ENCODE measurements at places on chromosomes 13 and 19.
A peak's percentile ranks its signal among the peaks of the same experiment; 100 is the strongest.

DNA sequence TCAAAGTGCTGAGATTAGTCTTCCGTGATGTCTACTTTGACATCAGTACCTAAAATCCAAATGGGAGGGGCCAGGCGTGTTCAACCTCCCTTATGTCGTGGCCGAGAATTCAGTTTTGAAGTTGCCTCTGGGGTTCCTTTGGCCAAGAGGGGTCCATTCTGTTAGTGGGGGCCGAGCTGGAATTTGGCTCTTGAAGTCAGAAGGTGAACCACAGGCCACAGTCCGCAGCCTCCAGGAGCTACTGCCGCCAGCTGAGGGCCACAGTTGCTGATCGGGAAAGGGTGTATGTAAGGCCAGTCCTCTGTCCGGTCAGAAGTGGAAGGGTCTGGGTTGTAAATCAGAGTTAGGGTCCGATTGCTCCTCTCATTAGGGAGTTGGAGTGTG, 31.0 kb downstream of the ATP11A start:
- DNase-seq, result no peak

DNA sequence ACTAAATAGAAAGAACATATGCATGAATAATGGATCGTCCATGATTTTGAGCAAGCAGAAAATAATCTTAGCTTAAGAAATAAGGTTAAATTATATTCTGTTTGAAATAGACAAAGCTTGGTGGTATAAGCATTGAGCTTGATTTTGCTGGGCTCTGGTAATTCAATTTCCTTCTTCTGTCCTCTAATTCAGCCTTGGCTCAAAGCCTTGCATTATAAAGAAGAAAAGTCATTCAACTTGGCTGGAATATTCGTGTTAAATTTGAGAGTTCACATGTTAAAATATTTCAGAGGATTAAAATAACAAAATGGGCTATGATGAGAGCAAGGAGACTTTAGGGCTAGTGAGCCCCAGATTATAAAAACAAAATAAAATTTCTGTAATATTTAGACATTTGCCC, 415.4 kb upstream of the PCDH20 start:
- DNase-seq, result no peak

DNA sequence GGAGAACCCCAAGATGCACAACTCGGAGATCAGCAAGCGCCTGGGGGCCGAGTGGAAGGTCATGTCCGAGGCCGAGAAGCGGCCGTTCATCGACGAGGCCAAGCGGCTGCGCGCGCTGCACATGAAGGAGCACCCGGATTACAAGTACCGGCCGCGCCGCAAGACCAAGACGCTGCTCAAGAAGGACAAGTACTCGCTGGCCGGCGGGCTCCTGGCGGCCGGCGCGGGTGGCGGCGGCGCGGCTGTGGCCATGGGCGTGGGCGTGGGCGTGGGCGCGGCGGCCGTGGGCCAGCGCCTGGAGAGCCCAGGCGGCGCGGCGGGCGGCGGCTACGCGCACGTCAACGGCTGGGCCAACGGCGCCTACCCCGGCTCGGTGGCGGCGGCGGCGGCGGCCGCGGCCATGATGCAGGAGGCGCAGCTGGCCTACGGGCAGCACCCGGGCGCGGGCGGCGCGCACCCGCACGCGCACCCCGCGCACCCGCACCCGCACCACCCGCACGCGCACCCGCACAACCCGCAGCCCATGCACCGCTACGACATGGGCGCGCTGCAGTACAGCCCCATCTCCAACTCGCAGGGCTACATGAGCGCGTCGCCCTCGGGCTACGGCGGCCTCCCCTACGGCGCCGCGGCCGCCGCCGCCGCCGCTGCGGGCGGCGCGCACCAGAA, 1.1 kb downstream of the SOX1 start:
- no peak for DNase-seq

- DNase-seq, result no peak
Observed at GRCh38 chr19:13043285-13043684, 48.0 kb downstream of the NFIX start.

GRCh38 chr13:94556621-94557020, 39.3 kb downstream of the TGDS start:
- no peak for DNase-seq

- DNase-seq, result no peak
Observed at GRCh38 chr13:91247768-91248167, 99.7 kb upstream of the MIR17HG start.

- DNase-seq, result no peak
Observed at GRCh38 chr19:44600466-44600865, 12.9 kb upstream of the IGSF23 start.

- no peak for DNase-seq
Observed at GRCh38 chr13:106772006-106772601, 204.2 kb upstream of the ARGLU1 start.

DNA sequence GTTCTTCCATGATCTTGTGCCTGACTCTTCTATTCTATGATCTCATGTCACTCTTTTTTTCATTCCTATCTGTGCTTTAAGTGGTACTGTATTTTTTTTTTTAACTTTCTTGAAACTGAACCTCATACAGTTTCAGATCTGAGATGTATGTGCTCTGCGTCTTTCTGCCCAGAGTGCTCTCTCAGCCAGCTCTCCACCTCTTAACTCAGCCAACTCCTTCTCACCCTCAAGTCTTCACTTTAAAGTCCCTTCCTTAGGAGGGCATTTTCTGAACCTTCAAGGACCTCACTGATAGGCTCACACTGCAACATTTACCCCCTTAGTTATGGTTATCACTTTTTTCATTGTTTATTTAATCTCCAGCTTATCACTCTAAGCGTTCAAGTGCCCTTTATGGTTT, 158.7 kb downstream of the IRS2 start:
- DNase-seq, result no peak

GRCh38 chr19:50173127-50173526, 10.0 kb upstream of the IZUMO2 start:
- no peak for DNase-seq

GRCh38 chr13:68232351-68233130, 1002.4 kb upstream of the PCDH9 start:
- DNase-seq, result no peak

DNA sequence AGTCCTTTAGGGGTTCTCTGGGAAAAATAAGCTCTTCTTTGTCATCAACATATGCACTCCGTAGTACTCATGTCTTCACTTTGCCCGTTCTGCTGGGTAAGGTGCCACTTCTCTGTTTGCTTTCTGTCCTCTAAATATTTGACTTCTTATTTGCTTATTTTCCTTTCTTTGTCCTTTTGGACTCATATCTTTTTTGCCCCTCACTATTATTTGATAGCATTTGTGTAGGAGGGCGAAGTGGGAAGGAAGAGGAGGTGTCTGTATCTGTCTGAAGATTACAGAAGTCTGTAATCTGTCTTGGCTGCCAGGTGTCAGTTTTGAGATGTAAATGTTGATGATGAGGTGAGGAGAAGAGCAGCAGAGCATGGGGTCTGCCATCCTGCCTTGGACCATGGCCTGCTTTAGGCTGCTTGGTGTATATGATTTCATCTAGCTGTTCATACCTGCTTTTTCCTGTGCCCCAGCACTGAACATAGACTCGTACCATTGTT, 30.8 kb downstream of the USPL1 start:
- DNase-seq, result no peak

GRCh38 chr13:87302034-87302433, 369.1 kb upstream of the SLITRK5 start:
- DNase-seq, result no peak

DNA sequence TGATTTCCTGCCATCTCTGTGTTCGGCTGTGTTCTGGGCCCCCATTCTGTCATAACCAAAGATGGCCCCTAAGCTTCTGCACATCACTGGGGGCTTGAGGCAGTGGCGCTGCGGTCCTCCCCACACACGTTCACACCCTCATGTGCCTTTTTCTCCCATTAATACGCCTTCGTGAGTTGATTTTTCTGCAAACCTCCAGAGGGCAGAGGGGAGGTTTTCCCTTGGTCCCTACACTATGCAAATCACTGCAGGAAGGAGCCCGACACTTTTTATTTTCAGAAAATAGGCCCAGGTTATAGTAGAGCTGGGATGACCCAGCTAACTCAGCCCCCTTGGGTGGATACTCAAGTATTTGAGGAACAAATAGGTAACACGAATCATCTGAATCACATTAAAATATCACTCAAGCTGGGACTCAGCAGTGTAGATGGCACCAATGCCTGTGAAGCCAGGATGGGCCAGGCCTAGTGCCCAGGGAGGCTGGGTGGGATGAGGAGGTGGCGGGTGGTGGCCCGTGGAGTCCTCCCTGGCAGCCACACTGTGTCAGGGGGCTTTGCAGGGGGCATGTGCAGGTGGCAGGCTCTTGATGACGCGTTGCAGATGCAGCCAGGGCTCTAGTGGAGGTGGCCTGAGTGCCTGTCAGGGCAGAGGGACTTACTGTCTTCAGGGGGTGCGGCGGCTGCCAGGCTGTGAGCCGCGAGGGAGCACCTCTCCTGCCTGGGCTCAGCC, 234.3 kb downstream of the TEX29 start:
- DNase-seq, result no peak

DNA sequence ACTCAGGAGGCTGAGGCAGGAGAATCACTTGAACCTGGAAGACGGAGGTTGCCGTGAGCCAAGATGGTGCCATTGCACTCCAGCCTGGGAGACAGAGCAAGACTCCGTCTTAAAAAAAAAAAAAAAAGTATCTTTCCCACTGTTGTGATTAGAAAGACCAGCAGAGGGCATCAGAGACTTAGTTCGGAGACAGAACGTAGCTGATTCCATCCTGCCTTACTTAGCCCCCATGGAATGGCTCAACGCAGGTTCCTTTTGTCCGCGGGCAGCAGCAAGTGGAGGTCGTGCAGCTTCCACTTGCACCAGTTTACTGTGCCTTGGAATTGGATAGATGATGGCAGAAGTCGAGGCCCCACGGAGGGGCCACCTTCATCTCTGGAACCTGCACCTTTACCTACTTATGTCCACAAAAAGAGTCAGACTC, 8.1 kb downstream of the TIMM29 start:
- peak; percentile 72 for DNase-seq

DNA sequence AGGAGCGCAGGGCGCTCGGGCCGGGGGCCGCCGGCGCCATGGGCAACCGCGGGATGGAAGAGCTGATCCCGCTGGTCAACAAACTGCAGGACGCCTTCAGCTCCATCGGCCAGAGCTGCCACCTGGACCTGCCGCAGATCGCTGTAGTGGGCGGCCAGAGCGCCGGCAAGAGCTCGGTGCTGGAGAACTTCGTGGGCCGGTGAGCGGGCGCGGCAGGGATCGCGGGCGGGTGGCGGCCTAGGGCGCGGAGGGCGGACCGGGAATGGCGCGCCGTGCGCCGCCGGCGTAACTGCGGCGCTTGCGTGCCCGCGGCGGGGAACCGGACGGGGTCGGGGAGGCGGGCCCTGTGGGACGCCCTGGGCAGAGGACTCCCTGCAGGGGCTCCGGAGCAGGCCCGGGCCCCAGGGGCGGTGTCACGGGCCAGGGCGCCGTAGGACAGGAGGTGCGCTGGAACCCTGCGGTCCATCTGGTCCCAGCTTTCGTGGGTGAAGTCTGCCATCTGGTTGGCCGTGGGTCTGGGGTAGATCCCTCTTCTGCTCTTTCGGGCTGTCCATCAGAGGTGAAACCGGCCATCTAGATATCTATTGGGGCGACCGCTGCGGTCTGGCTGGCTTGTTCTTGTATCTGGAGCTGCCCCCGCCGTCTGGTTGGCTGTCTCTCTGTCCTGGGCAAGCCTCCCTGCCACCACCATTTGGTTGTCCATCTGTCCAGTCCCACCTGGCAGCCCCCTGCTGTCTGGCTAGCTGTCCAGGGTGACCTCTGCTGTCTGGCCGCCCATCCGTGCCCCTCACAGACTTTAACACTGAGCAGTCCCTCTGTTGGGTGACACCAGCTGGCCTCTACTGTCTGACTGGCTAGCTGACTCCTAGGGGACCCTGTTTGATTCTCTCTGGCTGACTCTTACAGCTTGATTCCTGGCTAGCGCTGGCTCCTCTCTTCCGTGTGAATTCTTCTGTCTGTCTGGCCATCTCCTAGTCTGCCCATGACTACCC, 622 bp downstream of the DNM2 start:
- DNase-seq, result peak; percentile 67

DNA sequence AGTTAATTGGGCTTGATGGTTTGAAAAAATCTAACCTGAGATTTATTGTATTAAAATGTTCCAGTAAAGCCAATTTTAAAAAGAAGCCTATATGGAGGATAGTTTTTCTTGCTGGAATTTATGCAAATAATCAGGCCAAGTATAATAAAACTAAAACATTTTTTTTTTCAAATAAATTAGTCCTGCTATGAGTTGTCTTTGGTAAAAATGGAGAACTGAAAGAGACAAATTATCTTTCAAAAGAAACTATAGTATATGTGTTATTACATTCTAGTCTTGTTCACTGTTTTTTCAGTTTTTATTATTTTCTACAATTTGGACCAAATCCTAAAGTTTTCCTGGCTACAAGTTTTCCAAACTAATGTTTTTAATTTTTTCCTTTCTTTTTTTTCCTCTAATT, 468.9 kb downstream of the UQCRFS1 start:
- DNase-seq, result no peak

DNA sequence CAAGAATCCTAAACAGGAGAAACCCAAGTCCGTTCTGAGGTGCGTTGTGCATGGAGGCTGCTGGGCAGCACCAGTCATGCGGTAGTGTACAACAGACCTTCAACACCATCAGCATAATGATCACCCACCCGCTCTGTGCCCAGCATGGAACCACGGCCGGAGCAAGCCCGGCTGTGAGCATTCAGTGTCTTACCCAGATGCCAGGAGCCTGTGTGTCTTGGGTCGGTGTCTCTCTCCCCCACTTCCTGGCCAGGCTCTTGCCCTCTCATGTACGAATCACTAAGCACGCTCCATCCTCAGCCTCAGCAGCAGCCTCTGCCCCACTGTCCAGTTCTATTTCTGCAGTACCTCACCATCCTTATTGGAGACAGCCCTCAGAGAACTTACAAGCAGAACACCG, 231.6 kb upstream of the IRS2 start:
- no peak for DNase-seq

- DNase-seq, result no peak
Observed at GRCh38 chr19:5719274-5719960, 529 bp downstream of the LONP1 start.

GRCh38 chr13:31051999-31052398, 109.7 kb downstream of the HSPH1 start:
- no peak for DNase-seq

DNA sequence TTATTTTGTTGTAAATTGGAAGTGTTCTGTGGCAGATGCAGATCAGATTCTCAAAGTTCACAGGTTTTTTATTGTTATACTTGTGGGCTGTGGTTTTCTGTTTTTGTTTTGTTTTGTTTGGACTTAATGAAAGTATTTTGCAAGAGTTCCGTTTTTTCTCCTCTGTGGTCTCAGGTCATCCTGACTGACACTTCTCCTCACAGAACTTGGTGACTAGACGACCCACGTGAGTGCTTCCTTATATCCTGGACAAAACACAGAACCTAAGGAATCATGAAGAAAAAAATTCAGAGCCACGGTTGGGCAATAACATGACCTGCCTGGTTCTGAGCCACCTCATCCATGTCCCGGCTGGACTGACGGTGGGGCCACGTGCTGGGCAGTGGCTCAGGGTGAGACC, 2.5 kb upstream of the RFPL4AL1 start:
- no peak for DNase-seq

DNA sequence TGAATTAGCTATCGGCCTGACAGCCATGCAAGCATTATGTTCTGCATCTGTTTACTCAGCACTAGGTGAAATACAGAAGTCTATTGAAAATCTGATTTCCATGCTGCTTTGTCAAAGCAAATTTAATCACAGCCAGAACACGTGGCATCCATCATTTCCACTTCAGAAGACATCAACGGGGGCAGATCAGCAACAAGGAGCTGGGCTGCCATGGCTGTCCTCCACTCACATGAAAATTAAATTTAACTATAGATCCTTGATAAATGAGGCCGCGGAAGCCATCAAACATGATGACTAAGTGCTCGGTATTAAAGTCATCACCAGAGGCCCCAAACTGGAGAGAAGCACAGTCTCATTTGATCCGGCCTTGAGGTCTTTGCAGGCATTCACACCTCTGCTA, 443.5 kb downstream of the HS6ST3 start:
- no peak for DNase-seq

GRCh38 chr13:30570691-30571090, 47.0 kb upstream of the USPL1 start:
- DNase-seq, result no peak

All from AG08396 (cell line).